T-helper 2 cell treated with Interferon-gamma antibody and Interleukin-4, amounts not matched to agents 5 μg/mL and 100 μg/mL, for 36 hours (primary cell): ENCODE measurements at places on chromosomes 7 and 10.

DNA sequence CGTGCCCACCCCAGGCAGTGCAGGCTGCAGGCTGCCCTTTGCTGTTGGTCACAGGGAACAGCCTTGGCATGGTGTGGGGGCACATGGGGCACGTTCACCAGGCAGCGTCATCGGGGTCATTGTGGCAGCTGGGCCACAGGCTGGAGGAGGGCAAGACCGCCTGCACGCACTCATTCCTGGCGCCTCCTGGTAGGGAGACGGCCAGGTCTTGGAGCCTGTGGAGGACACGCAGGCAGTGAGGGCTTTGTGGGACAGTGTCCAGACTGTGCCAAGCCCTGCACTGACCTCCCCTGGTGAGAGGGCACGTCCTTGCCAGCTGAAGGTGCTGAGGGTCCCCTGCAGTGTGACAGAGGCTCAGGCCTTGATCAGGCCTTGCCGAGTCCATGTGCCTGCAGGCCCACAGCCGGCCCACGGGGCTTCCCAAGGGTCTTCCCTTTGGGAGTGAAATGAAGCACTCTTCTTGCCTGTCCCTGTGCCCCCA is 76.4 kb downstream of the NKX6-2 start:
- no peak for DNase-seq

- no peak for DNase-seq
These were observed 30.5 kb upstream of the ZCCHC24 start for GRCh38 chr10:79475877-79476276.

GRCh38 chr10:130999376-131000202 is 311.9 kb downstream of the TCERG1L start:
- DNase-seq, result no peak

GRCh38 chr10:75876710-75877109 is 445.3 kb downstream of the LRMDA start:
- DNase-seq, result no peak

GRCh38 chr7:47795631-47796030 is 152.6 kb downstream of the PKD1L1 start:
- no peak for DNase-seq

DNA sequence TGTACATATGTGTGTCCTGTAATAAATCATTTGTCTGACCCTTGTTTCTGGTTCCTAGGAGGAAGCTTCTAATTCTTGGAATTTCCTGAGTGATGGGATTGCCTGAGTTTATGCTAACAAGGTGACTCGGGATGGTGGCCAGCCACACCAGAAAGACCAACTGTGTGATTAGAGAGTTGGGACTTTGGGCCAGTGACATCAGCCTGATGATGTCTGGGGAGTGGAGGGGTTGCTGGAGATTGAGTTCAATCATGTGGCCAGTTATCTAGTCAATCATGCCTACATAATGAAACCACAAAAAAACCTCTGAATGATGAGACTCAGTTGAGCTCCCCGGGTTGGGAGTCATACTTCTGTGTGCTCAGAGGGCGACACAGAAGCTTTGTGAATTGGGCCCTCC is 23.5 kb upstream of the CARD11 start:
- peak; percentile 38 for DNase-seq

DNA sequence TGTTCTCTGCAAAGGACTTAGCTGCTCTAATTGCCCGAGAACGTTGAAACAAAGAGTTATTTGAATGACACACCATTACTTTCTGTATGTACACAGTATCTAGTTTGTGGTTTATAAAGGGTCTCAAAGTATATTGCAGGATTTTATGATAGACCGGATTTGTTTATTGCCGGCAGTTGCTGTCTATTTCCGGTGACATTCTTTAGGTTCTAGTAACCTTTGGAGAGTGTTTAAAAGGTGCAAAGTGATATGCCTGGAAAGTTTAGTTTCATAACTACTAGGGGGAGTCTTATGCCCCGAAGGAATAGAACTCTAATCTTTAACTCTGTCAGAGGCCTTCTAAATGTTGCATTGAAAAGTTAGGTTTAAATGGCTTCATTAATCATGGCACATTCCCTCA is 63.8 kb downstream of the PAPSS2 start:
- DNase-seq, result no peak

DNA sequence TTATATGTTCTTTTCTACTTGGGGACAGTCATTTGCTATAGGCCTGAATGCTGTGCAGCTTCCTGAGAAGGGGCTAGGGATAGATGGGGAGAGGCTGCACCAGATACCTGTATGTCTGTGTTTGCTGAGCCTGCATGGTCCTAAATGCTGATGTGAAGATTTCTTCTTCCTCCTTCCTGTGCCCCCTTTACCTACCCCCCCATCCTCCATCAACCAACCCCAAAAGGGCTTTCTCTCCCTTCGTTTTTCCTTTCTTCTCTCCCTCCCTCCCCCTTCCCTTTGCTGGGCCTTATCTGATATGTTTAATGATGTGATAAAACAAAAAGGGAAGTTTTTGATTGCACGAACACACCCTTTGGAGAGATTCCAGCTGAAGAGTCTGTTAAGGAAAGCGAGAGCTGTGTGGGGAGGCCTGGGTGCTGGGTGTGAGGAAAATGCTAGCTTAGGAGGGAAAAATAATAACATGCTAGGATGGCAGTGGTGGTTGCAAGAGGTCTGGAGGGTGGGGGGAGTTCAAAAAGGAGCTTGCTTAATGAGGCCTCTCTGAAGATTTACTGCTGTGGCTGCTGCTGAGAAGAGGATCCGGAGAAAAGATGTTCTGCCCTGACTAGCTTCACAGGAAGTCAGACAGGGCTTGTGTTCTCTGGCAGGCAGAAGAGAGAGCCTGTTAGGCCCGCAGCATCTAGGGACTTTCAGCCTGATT is 101.8 kb downstream of the SAMD9 start:
- DNase-seq, result no peak

DNA sequence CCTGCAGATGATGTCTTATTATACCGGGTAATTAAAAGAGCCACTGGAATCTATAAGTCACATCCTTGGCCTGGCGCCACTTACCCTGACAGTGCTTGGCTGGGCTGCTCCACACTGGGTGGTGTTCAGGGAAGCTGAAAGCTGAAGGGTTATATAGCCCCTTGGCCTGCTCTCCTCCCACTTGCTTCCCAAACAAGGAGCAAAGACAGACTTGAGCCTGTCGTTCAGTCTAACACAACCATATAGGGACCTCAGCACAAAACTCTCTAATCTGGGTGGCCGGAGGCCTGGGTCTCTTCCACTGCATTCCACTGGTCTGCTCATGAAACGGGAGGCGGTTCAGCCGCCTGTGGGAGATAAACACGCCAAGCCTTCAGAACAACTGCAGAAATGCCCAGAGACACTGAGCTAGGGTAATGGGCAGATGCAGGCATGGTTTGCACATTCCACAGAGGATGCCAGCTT is at the start of gene ACTA2:
TSS of gene ACTA2 (minus strand) at position 127 of the 465 bp plus-strand sequence. CDS start 3,843 bp downstream, outside the sequence.
- no peak for DNase-seq

- DNase-seq, result no peak
These were observed 51.8 kb downstream of the VWDE start for GRCh38 chr7:12351843-12352242.

DNA sequence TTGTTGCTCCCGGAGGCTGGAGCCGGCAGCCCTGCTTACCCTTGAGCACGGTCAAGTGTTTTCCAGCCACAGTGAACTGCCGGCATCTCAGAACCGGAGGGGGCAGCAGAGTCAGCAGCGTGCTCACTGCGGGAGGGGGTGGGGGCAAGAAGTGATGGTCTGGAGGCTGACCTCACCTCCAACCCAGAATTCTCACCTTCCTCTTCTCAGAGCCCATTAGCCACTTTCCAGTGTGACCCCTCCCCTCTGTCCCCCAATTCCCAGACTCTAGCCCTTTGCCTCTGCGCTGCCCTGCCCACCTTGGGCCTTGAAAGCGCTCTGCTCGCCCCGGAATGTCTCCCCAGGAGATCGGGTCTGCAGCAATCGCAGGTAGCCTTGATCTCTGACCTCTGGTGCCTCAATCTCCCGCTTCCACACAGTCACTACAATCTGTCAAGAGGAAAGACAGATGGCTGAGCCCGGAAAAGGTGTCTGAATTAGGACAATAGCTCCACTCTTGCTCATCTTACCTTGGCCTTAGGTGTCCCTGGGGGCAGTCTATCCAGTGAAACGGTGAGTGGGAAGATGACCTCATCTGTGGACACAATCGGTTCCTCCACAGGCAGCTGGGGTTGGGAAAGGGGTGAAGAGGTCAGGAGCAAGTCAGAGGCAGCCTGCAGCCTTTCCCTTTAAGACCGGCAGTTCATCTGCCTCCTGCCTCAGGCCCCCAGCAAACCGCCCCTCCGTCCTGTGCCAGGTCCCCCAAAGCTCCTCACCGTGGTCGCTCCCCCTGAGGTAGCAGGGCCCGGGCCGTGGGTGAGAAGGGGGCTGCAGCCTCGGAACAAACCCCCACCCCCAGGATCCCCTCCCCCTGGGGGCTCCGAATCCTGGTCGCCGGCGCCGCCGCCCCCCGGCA is 942 bp downstream of the TRAPPC14 start:
- DNase-seq, result no peak

- no peak for DNase-seq
These were observed 147.1 kb upstream of the STEAP1 start for GRCh38 chr7:90007001-90007654.

- peak; percentile 5 for DNase-seq
These were observed 54.3 kb downstream of the CLIP2 start for GRCh38 chr7:74343281-74344131.
